ENCODE measurements at places on chromosomes 6 and 20.

- no peak for DNase-seq
Observed at GRCh38 chr6:13507306-13507860, 20.0 kb upstream of the GFOD1 start.

GRCh38 chr6:33029328-33030184 lies 20.2 kb upstream of the HLA-DOA start:
- no peak for DNase-seq

- DNase-seq = no peak
Observed at GRCh38 chr6:40695114-40695513, 108.0 kb upstream of the LRFN2 start.

DNA sequence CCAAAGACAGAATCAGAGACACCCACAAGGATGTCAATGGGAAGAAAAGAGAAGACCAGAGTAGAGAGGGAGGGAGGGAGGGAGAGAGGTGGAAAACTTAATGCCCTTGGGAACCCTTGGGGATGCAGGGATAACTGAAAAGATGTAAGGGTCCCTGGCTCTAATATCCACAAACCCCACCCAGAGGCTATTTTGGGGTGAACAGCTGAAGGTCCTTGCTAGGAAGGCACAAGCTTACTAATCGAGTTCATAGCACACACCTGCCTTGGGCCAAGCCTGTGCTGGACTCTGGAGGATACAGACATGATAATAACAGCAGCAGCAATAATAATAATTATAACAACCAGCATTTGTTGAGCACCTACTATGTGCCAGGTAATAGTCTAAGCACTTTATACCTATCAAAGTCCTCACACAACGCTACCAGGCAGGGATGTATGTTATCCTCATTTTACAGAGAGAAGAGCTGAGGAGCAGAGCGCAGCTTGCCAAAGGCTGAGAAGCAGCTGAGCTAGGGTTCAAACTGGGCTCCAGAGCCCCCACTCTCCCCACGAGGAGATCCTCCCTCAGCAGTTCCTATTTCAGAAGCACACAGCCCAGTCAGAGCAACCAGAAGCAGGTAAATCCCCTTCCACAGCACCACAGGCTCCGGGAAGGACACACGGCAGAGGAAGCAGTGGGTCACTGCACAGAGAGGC lies 174.2 kb downstream of the ANKRD60 start:
- DNase-seq = no peak

GRCh38 chr6:16832721-16833120 lies 71.5 kb upstream of the ATXN1 start:
- DNase-seq = no peak

DNA sequence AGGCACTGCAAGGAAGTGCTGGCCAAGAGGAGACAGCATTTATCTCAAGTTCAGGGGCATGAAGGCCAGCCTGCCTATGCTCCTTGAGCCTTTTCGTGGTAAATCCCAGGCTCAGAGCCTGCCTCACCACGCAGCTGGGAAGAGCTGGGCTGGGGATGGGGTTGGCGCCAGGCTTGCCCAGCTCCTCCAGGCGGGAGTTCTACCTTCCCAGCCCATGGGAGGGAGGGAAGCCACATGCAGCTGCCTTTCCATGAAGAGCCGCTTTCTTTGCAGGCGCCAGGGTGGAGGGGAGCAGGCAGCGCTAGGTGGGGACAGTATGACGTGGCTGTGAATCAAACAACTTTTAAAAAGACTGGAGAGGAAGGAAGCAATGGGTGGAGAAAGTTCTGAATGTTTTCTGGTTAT lies 19.5 kb upstream of the SIRT5 start:
- DNase-seq = no peak

DNA sequence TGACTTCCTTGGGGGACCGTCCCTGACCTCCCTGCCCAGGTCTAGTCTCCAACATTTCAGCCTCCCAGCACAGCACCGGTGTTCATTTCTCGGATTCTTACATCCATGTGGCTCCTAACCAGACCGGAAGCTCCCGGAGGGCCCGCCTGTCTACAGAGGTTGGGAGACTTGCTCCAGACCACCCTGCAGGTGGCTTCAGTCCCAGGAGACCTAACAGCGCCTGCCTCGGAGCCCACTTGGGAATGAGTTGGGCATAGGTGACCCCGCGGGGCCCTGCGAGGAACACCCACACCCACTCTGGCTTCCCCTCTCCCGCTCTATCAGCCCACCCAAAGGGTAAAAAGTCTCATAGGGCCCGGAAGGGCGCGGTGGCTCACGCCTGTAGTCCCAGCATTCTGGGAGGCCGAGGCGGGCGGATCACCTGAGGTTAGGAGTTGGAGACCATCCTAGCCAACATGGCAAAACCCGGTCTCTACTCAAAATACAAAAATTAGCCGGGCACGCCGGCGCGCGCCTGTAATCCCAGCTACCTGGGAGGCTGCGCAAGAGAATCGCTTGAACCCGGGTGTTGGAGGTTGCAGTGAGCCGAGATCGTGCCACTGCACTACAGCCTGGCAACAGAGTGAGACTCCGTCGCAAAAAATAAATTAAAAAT lies 5.4 kb downstream of the DPPA5 start:
- no peak for DNase-seq

DNA sequence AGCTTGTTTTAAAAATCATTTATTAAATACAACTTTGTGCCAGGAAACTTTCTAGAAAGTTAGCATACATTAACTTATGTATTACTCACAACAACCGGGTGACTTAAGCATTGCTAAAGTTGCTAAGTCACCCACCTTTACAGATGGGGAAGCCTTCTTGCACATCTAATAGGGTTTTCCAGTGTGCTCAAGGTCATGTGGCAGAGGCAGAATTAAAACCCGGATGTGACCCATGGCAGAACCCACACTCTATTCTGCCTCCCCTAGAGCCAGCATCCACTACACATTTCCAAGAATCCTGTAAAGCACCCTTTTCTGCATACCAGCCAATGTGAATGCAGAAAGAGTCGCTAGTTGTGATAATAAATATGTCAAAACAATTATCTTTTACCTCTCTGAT lies 13.4 kb downstream of the LINC00237 start:
- no peak for DNase-seq

GRCh38 chr6:18412068-18412467 lies 24.9 kb downstream of the RNF144B start:
- DNase-seq = no peak

GRCh38 chr20:9789131-9789530 lies 49.7 kb downstream of the PAK5 start:
- DNase-seq = no peak

DNA sequence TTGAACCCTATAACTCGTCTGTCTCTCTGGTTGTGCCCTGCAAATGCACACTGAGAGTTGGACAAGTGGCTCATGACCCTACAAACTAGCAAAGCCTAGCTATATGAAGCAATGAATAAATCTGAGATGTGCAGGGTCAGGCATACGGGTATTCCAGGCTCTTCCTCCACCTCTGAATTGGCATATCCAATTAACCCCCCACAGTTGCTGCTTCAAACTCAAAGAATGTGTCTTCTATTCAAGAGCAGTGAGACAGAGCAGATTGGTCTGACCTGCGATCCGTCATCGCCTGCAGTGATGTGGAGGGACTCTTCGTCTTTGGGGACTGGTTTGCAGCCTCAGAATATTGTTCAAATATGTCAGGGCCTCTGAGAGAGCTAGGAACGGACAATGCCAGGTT lies 59.8 kb downstream of the LAMP5 start:
- no peak for DNase-seq

DNA sequence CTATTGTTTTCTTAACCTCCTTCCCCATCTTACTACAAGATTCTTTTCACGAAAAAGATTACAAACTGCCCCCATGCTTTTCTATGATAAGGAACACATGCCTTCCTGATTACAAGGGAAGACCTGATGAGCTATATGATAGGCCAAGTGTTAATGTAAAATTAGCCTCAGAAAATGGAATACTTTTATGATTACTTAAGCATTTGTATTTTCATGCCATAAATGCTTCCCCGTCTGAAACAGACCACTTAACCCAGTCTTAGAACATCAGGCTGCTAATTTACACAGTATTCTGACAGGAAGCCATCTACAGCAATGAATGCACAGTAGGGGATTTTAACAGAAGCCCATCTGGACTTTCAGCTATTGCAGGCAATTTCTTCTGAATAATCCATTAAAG lies 274.9 kb downstream of the HAO1 start:
- no peak for DNase-seq

- DNase-seq = no peak
Observed at GRCh38 chr6:161068321-161068741, 76.8 kb downstream of the MAP3K4 start.

DNA sequence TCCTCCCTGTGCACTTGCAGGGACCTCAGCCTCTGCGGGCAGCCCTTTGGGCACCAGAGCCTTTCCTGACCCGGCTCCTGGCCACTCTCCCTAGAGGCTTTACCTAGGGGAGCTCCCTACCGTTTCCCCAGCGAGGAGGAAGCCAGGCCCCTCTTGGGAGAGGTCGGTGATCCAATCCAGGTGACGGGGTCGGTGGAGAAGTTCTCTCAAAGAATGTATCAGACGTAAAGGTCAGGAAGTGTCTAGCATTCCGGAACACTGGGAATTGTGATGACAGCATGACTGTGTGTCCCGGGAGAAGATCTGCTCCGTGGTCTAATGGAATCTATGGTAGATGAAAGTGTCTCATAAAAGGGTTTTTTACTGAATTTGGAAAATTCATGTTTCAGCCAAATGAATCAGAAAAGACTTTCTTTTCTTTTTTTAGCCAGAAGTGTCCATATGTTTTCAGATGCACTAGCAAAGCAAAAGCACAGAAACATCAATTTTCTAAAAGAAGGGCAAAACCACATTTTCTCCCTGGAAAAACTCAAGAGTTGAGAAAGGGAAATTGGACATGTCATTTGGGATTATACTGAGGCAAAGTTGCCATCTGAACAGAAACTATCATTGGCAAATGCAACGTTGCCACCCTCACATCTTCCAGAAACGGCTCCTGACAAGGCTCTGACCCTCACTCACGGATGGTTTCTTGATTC lies 289.4 kb downstream of the THBS2 start:
- DNase-seq = no peak

DNA sequence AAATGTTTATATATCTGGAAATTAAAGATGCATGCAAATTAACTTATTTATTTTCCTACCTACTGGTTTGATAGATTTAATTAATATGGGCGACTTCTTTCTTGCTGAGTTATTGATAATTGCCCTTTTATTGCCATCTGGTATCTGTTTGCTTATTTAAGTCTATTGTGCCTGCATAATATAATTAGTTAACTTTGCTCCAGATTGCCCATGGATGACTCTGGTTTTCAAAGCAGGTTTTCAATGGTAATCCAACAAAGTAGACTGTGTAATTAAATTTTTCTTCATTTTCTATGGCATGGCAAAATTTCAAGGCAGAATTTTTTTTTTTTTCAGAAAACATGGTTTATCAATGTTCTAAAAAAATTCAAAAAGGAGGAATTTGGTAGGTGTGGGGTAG lies 1092.0 kb downstream of the GRIK2 start:
- no peak for DNase-seq

GRCh38 chr20:59958626-59959025 lies 403 bp downstream of the CDH26 start:
- DNase-seq = no peak

DNA sequence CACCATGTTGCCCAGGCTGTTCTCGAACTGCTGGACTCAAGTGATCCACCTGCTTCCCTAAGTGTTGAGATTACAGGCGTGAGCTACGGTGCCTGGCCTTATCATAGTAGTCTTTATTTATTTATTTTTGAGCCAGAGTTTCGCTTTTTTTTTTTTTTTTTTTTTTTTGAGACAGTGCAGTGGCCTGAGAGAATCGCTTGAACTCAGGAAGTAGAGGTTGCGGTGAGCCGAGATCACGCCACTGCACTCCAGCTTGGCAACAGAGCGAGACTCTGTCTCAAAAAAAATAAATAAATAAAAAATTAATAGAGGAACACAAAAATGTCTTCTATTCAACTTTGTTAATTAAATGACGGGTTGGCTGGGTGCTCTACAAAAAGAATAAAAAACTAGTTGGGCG lies 12.9 kb downstream of the MAPRE1 start:
- no peak for DNase-seq

DNA sequence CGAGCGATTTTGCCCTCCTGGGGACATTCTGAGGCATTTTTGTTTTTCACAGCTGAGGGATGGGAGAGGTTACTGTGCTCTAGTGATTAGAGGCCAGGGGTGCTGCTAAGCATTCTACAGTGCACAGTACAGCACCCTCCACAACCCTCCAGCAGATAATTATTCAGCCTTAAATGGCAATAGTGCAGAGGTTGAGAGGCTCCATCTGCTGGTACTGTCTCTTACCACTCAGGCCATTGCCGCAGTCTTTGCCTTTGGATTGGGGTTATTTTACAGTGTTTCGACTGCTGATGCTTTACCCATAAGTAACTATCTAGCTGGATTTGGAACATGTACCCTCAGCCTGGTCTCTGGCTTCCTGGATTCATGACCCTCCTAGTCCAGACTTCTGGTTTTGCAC lies 705.3 kb downstream of the KIF16B start:
- DNase-seq = no peak

GRCh38 chr6:158819213-158819976 lies at the start of gene EZR:
EZR (minus strand) TSS chr6:158819368; CDS start chr6:158818093, 1,275 bp downstream.
- DNase-seq = peak; percentile 80

GRCh38 chr20:21270806-21271205 lies 32.3 kb upstream of the XRN2 start:
- DNase-seq = no peak

DNA sequence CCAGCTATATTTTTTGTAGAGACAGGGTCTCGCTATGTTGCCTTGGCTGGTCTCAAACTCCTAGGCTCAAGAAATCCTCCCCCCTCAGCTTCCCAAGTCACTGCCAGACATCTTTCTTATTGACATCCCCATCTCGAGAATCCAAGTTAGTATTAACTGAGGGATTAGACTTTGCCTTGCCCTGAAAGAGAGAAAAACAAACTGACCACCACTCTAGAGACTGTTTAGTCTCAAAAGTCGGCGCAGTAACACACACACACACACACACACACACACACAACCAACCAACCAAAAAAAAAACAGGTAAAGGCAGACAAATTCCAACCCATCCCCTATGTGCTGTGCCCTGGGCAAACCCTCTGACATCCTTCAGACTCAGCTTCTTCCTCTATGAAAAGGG lies 27.2 kb upstream of the PNPLA1 start:
- DNase-seq = no peak

- no peak for DNase-seq
Observed at GRCh38 chr20:54255157-54255556, 47.3 kb downstream of the PFDN4 start.

- no peak for DNase-seq
Observed at GRCh38 chr6:14380901-14381828, 263.6 kb downstream of the CD83 start.

DNA sequence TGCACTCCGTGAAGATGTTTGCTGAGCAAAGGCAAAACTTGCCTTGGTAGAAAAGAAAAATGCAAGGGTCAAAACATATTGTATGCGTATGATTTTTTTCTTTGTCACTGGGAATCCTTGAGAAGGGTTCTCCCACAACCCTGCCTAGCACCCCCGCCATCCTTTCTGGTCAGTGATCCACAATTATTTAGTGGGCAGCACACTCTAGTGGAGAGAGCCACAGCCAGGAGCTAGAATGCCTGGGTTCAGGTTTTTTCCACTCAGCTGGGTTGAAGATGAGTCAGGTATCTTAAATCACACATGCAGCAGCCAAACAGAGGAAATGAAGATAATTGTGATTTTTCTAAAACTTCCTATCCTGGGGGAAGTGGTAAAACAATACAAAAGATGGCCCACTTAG lies 243.1 kb downstream of the PKHD1 start:
- no peak for DNase-seq

Data from activated T-cell treated with anti-CD3 and anti-CD28 coated beads for 24 hours (primary cell).